ENCODE measurements at places on chromosomes 11 and 22. TPM values are rescaled to one million over a fixed set of nuclear protein-coding genes. Genes with fewer than 3 reads are reported as not detected.

Gene MMP13
- total RNA-seq: not detected

Gene SEPTIN5
- 42.1 TPM for total RNA-seq

Gene H19
- total RNA-seq: 162 TPM

Gene ZNRF3
- 2.5 TPM for total RNA-seq

Gene OR4D10
- not detected for total RNA-seq

Gene CTSW
- 0.13 TPM for total RNA-seq

Gene ZBTB16
- 6.4 TPM for total RNA-seq

Gene NXPE4
- not detected for total RNA-seq

Gene SCGB1D2
- total RNA-seq: not detected

Gene AMPD3
- total RNA-seq: 1.3 TPM

Gene BATF2
- total RNA-seq: 0.39 TPM

Gene SCN2B
- total RNA-seq: not detected

Gene USP2
- 0.25 TPM for total RNA-seq

Gene HPX
- 0.25 TPM for total RNA-seq

Gene OR6A2
- 0.25 TPM for total RNA-seq

Gene VWCE
- total RNA-seq: 3.3 TPM

Gene PRG3
- total RNA-seq: not detected

Gene ANO5
- total RNA-seq: under 0.01 TPM

Gene SERPING1
- 0.51 TPM for total RNA-seq

Gene MUC5AC
- total RNA-seq: not detected

Gene SMC1B
- total RNA-seq: under 0.01 TPM

Gene CRYBA4
- 0.13 TPM for total RNA-seq

Gene TMPRSS13
- total RNA-seq: not detected

Gene ZNF70
- total RNA-seq: 1.9 TPM

Gene RFPL3
- not detected for total RNA-seq

Gene KCTD14
- total RNA-seq: under 0.01 TPM

Gene CRYAB
- total RNA-seq: 0.13 TPM

Gene SMPD1
- total RNA-seq: 13.7 TPM

Gene MARK2
- 7.8 TPM for total RNA-seq

Gene SLCO2B1
- 8.2 TPM for total RNA-seq

Gene SLN
- not detected for total RNA-seq

Gene C11orf91
- not detected for total RNA-seq

Gene PKNOX2
- total RNA-seq: not detected

Gene OR52I2
- total RNA-seq: not detected

Gene APOBEC3G
- total RNA-seq: 3.1 TPM

Gene CHORDC1
- 23.4 TPM for total RNA-seq

Gene OVOL1
- total RNA-seq: not detected

Gene SIPA1
- total RNA-seq: 54.0 TPM

Gene LUZP2
- total RNA-seq: not detected

Gene PATE2
- 0.13 TPM for total RNA-seq

Gene KIF18A
- 8.7 TPM for total RNA-seq

Gene MUC15
- not detected for total RNA-seq

Gene SERPINH1
- total RNA-seq: 328 TPM

Gene MOGAT2
- not detected for total RNA-seq
